Fibroblast of the aortic adventitia (primary cell): ENCODE measurements at places on chromosomes 3 and 15. TPM values are rescaled to one million over a fixed set of nuclear protein-coding genes. Genes with fewer than 3 reads are reported as not detected.
A peak's percentile ranks its signal among the peaks of the same experiment; 100 is the strongest.

The CCR9 gene
- total RNA-seq, result not detected in 2 replicates

The CDHR4 gene
- 0.09 TPM in 1 of 2 replicates, not detected in the other for total RNA-seq

The IL12A gene
- total RNA-seq, result 1.1 and 1.2 TPM in 2 replicates

The GP9 gene
- total RNA-seq, result not detected in 2 replicates

The CELF6 gene
- total RNA-seq, result 0.18 and 1.6 TPM in 2 replicates

DNA sequence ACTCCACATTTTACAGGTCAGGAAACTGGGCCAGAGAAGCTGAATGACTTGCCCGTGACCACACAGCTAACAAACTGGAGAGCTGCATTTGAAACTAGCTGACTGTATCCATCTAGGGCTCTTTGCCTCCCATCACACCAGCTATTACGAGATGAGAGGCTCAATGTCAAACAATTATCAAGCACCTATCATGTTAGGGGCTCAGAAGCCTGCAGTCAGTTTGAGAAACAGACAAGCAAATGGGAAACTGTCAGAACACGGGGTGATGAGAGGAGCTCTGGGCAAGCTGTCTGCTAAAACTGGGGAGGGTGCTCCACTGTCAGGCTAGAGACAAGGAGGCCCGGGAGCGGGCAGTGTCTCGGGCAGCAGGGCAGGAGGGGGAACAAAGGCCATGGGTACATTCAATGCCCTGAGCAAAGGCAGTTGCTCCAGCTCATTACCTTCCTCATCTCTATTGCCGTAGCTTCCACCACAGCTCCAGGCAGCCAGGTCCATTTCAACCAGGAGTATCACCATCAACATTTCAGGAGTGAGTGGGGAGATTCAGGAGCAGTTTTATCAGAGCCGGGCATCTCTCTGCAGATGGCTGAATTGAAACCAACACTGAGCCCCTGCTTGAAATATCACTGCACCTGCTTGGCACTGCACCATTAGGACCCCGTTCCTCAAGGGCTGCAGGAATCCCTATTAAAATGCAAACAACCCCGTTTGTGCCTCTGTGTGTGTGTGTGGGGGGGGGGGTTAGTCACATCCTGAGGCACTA lies 122.6 kb downstream of the RAB11A start:
- no peak for DNase-seq

DNA sequence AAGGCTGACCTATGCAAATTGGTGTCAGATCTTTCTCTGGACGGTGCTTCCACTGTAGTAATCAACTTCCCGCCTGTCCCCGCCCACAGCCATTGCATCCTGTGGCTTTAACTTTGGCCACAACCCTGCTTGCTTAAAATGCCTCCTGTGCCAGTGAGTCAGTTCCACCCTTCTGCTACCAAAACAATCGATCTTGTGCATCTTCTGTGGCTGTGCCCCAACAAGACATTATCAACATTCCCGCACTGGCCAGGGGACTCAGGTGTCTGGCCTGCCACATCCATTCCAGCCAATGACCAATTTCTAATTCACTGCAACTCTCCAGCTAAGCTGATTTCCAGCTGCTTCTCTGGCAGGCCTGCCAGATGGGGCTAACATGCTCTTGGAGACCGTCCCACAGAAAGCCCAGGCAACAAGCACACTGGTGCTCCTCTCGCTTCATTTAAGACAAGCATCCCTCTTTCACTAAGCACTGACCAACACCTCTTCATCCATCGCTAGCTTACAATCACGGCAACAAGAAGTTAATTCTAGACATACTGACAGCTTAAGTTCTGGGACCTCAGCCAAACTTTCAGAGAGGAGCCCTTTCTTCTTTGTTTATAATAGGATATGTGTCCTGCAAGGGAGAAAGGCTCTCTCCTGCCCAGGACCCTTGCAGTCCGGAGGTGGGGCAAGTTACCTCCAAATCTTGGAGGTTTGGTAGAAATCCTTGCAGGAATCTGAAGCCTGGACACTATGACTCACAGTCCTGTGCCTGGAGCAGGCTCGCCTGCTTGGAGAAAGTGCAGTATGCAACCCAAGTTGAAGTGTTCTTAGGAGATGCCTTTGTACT lies 6.7 kb downstream of the CA12 start:
- DNase-seq, result peak; percentile 80

GRCh38 chr3:137264071-137264820 lies 306.5 kb downstream of the IL20RB start:
- no peak for DNase-seq

- no peak for DNase-seq
Observed at GRCh38 chr15:70259640-70260508, 162.2 kb upstream of the TLE3 start.

- no peak for DNase-seq
Observed at GRCh38 chr3:179603831-179604230, 607 bp downstream of the MRPL47 start.

- peak; percentile 66 for DNase-seq
Observed at GRCh38 chr3:42014921-42015533, 53.1 kb upstream of the ULK4 start.

- no peak for DNase-seq
Observed at GRCh38 chr3:133989936-133990702, 39.6 kb downstream of the SLCO2A1 start.
